ENCODE measurements at places on chromosomes 16 and 17.

DNA sequence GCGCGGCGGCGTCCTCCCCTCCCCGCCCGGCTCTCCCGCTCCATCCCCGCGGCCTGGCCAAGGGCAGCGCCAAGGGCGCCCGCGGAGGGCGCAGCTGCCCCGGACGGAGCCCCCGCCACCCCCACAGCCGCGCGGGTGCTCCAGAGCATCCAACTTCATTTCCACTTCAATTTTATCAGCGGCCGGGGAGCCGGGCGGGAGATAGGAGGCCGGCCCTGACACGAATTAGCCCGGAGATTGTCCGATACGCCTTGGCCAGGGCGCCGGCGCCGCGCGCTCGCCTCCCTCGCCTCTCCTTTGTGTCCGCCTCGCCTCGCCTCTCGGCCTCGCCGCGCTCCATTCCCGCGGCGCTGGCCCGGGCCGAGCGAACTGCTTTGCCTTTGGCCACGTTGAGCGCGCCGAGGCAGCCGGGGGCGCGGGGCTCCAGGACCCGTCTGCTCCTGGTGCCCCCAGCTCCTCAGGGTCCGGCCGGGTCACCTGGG, 129.1 kb upstream of the LHX1 start:
- no peak for DNase-seq

- no peak for DNase-seq
Observed at GRCh38 chr17:10178506-10178991, 19.9 kb downstream of the GAS7 start.

DNA sequence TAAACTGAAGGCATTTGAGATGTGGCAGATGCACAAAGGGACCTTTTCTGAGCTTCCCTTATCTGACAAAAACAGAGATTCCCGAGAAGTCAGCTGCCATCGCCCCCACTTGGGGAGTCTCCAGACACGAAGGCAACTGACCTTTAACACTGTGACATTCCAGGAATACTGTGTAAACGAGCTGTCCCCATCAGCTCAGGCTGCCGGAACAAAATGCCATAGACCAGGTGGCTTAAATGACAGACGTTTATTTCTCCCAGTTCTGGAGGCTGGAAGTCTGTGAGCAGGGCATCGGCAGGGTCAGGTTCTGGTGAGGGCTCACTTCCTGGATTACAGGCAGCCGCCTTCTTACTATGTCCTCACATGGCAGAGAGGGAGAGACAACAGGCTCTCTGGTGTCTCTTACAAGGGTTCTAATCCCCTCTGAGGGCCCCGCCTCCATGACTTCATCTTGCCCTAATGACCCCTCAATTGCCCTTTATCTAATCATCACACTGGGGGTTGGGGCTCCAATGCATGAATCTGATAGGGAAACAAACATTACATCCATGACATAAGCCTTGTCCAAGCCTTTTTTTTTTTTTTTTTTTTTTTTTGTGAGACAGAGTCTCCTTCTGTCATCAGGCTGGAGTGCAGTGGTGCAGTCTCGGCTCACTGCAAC, 178.5 kb upstream of the RPL38 start:
- no peak for DNase-seq

GRCh38 chr17:49407981-49408501, 6.6 kb downstream of the PHB1 start:
- DNase-seq: peak; percentile 83

GRCh38 chr16:51431517-51432241, 280.6 kb upstream of the SALL1 start:
- DNase-seq: no peak

DNA sequence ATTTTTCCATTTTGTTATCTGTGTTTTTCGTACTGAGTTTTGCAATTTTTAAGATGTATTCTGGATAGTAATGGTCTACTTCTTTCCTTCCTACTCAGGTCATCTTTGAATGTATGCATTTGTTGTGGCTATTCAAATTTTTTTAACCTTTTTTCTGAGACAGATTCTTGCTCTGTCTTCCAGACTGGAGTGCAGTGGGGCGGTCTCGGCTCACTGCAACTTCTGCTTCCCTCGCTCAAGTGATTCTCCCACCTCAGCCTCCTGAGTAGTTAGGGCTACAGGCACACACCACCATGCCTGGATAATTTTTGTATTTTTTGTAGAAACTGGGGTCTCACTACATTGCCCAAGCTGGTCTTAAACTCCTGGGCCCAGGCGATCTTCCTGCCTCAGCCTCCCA, 33.6 kb downstream of the VPS35L start:
- DNase-seq: no peak

DNA sequence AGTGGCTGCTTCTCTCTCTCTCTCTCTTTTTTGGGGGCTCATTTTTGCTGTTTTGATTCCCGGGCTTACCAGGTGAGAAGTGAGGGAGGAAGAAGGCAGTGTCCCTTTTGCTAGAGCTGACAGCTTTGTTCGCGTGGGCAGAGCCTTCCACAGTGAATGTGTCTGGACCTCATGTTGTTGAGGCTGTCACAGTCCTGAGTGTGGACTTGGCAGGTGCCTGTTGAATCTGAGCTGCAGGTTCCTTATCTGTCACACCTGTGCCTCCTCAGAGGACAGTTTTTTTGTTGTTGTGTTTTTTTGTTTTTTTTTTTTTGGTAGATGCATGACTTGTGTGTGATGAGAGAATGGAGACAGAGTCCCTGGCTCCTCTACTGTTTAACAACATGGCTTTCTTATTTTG, 7.7 kb upstream of the TMEM235 start:
- no peak for DNase-seq

- no peak for DNase-seq
Observed at GRCh38 chr16:81624403-81624759, 154.7 kb upstream of the PLCG2 start.

GRCh38 chr16:78677181-78677731, 577.8 kb downstream of the WWOX start:
- no peak for DNase-seq

DNA sequence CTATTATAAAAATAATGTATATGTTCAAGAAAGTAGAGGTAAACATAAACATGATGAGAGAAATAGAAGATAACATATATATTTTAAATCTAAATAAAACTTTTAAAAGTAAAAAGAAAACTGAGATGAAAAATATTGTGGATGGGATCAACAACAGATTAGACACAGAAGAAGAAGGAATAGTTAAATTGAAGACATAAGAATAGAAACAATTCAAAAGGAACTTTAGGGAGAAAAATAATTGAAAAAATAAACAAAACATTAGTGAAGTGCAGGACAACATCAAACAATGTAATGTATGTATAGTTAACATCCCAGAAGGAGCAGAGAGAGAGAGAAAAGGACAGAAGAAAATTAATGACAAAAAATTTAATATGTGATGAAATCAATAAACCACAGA, 228.1 kb upstream of the TNRC6C start:
- DNase-seq: no peak

- no peak for DNase-seq
Observed at GRCh38 chr16:307691-308312, 24.8 kb downstream of the PDIA2 start.

GRCh38 chr17:61496174-61496956, 44.1 kb downstream of the TBX4 start:
- no peak for DNase-seq

- no peak for DNase-seq
Observed at GRCh38 chr17:56595831-56596690, 2.6 kb downstream of the NOG start.

DNA sequence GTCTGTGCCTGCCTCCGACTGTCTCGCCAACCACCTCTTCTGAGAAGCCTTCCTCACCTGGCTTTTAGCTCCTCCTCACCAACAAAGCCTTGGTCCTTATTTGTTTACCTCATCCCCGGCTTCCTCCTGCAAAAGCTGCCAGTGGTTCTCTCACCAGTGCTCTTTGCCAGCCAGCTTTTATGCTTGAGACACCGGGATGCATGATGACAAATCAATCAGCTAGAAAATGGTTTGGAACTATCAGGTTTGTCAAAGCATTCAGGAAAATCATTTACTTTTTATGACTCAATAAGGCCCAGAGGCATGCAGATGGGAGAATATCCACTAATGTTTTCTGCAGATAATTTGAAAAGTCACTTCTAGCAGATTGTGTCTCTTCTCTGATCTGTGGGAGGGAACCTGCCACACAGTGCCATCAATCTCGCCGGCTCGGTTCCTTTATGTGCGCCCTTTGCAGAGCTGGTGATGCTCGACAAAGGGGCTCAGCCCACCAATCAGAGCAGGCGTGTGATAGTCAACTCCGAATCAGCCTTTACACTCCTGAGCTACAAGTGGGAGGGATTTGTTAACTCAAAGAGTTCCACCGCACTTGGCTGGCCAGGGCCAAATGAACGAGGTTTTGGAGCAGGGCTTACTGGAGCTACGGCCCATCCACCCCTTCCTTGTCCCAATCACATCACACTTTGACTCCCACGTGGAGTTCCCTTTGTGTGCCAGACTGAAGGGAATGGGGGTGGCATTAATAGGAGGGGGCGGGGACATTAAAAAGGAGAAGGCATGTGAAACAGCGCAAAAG, 85.8 kb downstream of the MRC2 start:
- no peak for DNase-seq

GRCh38 chr16:12573300-12573699, 230.4 kb downstream of the CPPED1 start:
- no peak for DNase-seq

GRCh38 chr17:27224526-27225315, 69.2 kb upstream of the WSB1 start:
- DNase-seq: no peak

DNA sequence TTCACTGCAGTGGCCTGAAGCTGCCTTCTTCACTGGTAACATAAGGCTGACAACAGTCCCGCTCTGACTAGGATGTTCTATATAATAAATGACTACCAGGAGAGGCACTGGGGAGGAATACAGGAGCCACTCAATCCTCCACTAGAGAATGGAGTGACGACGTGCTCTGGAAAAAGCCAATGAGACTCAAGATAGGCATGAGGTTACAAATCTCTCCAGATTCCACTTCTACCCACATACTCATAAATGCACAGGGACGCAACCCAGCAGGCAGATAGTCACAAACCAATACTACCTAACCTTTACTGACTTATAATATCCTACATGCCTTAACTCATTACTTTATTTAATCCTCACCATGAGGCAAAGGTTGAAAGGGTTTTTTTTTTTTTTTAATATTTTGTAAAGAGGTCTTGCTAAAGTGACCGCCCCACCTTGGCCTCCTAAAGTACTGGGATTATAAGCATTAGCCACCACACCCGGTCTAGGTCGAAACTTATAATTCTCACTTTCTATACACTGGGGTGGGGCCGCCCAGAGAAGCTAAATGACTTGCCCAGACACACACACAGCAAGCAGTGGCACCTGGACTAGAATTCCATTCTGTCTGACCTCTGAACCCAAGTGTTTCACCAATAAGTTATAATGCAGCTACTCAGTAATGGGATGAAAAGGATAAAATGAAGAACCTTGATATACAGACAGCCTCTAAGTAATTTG, 33.7 kb downstream of the TOM1L2 start:
- no peak for DNase-seq

GRCh38 chr16:65572156-65572555, 450.3 kb upstream of the CDH11 start:
- no peak for DNase-seq

DNA sequence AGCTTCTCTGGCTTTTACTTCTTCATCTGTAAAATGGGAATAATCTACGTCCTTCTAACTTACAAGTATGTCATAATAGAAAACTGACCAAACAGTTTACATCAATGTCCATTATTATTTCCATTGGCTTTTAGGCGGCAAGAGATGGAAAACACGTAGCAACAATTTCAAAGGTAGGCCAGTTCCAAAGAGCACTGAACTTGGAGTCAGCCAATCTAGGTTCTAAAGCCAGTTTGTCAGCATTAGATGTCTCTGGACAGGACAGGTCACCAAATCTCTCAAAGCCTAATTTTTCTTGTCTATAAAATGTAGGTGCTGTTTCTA, 17.6 kb downstream of the HLF start:
- no peak for DNase-seq

DNA sequence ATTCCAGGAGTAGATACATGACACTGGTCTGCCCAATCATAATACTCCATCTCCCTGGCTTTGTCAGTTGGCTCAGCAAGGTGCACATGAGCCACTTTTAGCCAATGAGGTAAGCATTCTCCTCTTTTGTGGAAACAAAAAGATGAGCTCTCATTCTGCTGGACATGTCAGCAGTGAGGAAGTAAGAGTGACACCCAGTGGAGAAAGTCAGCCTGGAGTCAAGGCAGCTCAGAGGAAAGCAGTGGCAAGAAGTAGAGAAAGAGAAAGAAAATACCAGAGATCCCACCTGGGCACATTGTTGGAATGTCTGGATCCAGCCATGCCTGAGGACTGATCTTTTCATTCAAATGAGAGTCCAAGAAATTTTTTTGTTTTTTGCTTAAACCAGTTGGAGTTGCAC, 496.9 kb upstream of the C16orf82 start:
- peak; percentile 10 for DNase-seq

GRCh38 chr17:58693751-58694150, 1.3 kb downstream of the RAD51C start:
- DNase-seq: no peak

- no peak for DNase-seq
Observed at GRCh38 chr16:9328411-9328810, 237.0 kb downstream of the HAPSTR1 start.

DNA sequence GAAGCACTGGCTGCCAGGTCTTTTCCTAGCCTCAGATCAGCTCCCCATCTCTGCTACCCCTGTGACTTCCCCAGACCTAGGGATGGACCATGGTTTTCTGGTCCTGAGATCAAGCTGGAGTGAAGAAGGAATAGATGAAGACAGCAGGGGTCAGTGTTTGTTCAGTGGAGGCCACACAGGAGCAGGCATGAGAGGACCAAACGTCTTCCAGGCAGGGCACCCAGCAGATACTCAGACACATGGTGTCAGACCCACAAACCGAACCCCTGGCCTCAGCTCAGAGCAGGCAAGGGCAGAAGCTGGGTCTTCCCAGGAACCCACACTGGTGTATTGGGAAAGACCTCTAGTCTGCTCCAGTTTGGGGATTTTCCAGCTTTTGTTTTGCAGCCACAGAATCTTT, 189.7 kb downstream of the IRX5 start:
- no peak for DNase-seq

DNA sequence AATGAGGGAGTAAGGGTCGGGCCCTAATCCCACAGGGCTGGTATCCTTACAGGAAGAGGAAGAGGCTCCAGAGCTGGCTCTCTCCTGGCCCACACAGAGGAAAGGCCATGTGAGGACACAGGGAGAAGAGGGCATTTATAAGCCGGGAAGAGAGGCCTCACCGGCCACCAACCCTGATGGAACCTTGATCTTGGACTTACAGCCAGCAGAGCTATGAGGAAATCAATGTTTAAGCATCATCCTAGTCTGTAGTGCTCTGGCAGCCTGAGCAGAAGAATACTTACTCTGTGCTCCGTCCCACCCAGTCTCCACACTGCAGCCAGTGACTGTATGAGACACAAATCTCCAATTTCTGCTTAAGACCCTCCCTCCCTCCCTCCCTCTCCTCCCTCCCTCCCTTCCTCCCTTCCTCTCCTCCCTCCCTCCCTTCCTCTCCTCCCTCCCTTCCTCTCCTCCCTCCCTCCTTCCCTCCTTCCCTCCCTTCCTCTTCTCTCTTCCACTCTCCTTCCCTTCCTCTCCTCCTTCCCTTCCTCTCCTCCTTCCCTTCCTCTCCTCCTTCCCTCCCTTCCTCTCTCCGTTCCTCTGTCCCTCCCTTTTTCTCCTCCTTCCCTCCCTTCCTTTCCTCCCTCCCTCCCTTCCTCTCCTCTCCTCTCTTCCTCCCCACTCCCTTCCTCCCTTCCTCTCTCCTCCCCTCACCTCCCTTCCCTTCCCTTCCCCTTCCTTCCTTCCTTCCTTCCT, 8.9 kb upstream of the TMEM220 start:
- DNase-seq: no peak

- no peak for DNase-seq
Observed at GRCh38 chr16:85222155-85222863, 110.0 kb upstream of the CIBAR2 start.

All from GM20000 (cell line).